Myocyte (in vitro differentiated cells): ENCODE measurements at places on chromosomes 11 and 22. TPM values are rescaled to one million over a fixed set of nuclear protein-coding genes. Genes with fewer than 3 reads are reported as not detected.

Gene LRRN4CL
- 195 and 219 TPM in 2 replicates for total RNA-seq

Gene OR52A1
- not detected in 2 replicates for total RNA-seq

Gene NCAM1
- total RNA-seq, result 536 and 591 TPM in 2 replicates

DNA sequence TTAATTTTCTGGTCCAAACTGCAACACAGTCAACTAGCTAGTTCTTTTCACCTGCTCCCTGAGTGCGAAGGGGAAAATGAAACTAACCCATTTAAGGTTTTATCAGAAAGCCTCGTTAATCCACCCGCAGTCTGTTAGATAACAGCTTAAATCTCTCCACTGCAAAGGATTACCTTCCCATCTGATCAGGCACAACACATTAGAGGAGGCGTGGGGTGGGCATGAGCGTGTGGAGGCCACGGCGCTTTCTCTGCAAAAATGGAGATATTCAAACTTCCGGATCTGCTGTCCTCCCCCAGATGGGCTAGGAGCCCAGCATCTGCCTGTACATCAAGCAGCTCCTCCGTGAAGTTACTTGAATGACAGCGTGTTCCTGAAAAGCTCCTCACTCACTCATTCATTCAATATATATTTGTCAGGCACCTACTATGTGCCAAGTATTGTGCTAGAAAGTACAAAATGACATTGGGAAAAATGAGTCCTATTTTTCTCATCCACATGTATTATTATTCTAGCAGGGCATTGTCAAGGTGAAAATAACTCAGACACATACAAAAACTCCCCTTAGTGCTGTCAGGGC is 13.5 kb upstream of the ANKK1 start:
- DNase-seq, result no peak

DNA sequence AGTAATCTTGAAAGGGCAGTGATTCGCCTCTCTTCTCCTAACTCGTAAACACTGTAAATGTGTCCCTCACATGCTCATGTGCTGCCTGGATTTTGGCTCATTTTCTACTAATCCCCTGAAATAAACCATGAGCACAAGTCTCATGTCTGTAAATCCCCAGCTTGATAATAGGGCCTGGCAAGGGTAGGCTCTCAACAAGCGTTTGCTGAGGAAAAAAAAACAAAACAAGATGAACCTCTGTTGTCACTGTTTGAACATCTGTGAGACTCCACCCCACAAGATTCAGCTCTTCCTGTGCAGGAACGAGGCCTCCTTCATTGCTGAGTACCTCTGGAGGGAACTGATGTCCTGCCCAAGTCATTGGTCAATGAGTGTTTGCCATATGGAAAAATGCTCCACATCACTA is 4.5 kb upstream of the CYB5R2 start:
- no peak for DNase-seq

DNA sequence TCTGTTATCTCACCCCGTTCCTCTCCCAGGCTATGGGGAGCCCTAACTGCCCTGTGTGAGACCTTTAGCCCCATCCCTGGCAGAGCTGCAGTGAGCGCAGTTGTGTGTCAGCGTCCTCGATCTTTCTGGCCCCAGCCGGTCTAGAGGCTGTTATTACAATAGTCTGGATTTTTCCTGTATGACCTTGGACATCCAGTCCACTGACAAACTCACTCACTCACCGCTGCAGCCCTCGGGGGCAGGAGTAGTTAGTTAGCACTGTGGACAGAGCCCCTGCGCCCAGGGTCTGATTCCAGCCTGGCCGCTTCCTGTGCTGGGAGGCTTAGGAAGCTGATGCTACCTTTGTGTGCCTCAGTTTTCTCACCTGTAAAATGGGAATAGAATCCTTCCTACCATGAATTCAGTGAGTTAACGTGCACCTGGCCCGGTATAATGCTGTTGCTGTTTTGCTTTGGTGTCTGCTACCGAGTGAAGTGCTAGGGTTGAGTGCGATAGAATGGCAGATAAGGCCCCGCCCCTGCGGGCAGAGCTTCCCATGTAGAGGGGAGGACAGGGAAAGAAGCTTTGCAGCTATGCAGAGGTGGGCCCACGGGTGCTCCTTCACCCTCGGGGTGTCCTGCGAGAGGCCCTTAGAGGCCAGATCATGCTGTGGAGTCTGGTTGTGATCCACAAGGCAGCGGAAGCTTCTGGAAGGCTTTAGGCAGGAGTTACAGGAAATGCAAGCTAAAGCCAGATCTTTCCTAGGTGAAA is 3.0 kb downstream of the LRP5 start:
- no peak for DNase-seq

DNA sequence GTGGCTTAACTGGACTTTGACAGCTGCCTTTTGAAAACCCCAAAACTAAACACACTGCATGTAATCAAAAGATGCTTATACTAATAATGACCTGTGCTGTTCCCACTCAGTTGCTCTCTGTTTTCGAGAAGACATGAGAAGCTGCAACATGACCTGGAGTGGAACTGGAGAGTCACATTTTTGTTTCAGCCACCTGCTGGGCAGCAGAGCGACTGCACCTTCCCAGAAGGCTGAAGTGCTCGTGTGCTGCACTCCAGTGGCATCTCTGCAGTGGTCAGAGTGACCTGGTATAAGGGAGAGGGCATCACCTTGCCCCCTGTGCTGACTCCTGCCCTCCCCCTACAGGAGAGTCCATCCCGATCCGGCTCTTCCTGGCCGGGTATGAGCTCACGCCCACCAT is 8.6 kb downstream of the THYN1 start:
- no peak for DNase-seq
